ENCODE measurements at places on chromosomes 16 and 17.

GRCh38 chr17:6910987-6911603 is 79.6 kb upstream of the TEKT1 start:
- DNase-seq = peak; percentile 14

DNA sequence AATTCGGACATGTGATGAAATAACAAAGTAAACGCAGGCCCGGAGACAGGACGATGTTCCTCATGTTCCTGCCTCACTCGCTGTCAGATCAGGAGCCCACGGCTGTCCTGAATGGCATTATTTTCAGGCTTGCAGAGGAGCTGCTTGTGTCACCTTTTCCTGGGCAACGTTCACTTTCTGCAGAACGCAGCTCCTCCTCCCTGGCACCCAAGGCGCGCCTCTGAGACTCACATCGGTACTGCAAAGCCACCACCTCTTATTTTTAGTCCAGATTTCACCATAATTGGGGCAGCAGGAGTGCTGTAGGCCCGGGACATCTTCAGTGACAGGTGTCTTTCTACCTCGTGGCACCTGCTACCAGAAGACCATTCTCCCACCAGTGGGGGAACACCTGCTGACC is 8.0 kb upstream of the C16orf96 start:
- no peak for DNase-seq

DNA sequence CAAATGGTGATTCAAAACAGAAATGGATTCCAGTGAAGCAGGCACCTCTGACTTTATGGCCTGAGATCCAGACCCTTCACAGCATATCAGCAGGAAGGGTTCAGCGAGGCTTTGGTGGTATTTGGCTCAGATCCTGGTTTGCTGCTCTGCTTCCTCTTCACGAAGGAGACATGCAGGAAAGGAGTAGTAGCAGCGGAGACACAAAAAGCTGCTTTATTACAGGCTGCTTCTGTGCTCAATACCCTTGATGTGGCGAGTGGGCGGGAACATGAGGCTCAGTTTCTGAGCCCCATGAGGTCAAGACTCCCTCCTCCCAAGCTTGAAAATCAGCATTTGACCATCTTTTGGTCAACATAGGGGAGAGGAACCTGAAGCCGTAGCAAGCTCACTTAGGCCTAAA is 213.3 kb upstream of the AXIN2 start:
- no peak for DNase-seq

GRCh38 chr17:35432176-35433074 is at the start of gene SLFN12:
TSS of gene SLFN12 (minus strand) at chr17:35432500. CDS start at chr17:35423028, 9,472 bp downstream.
- DNase-seq = peak; percentile 98

- no peak for DNase-seq
These were observed 49.2 kb downstream of the KCNJ12 start for GRCh38 chr17:21425321-21425720.

DNA sequence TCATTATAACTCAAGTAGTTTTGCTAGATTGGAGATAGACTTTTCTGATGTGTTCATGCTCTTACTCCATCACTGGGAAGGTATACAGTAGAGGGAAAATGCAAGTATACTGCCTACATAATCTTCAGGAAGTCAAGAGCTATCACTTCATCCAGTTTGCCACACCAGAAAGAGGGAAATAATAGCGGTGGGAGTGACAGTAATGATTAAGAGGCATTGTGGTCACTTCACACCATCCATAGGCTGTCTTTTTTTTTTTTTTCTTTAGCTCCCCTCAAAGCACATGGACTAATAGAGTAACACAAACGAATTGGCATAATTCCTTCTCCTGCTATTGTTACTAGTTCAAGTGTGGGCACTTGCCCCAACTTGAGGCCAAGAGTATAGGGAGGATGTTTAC is 28.4 kb upstream of the HLF start:
- no peak for DNase-seq

GRCh38 chr16:11256661-11257130 is 692 bp upstream of the SOCS1 start:
- peak; percentile 36 for DNase-seq

- DNase-seq = peak; percentile 85
These were observed 2.1 kb downstream of the ACE start for GRCh38 chr17:63478814-63479494.

- DNase-seq = no peak
These were observed at the start of gene PRKCB for GRCh38 chr16:23835390-23836077. TSS of gene PRKCB (plus strand) at chr16:23835983.

- no peak for DNase-seq
These were observed 141.9 kb downstream of the BCAS3 start for GRCh38 chr17:60819447-60820130.

GRCh38 chr17:39996800-39997199 is 16.2 kb downstream of the PSMD3 start:
- DNase-seq = no peak

DNA sequence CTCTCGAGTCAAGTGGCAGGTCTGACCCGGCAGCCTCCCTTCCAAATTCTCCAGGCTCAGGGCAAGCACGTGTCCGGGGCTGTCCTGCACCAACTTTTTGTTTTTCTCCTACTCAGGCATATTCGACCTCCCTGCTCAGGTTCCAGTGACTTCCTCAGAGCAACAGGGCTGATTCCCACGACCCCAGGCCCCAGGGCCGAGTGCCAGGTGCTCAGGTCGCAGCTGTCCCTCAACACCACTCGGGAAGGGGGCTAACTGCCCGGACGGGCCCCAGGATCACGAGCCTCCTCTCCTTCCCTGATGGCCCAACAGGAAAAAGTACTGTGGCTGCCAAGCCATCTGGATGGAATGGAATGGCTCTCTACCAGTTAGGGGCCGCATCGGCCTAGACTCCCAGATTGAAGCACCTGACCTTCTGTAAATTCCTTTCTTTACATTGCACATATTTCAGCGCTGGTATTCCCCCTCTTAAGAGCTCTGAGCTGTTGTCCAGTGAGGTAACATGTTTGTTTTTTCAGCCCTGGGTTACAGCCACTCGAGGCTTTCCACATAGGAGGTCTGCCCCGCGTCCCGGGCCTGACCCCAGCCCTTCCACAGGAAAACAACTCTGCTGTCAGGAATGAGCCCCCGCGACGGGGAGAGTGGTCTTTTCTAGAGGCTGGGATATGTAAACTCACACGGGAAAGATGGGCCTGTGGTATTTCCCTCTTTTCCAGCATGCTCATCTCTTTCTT is 25.0 kb downstream of the NXN start:
- peak; percentile 91 for DNase-seq

GRCh38 chr17:20987511-20987910 is 55.3 kb downstream of the USP22 start:
- DNase-seq = no peak

- no peak for DNase-seq
These were observed 384.7 kb upstream of the EEF2KMT start for GRCh38 chr16:5482256-5482655.

- peak; percentile 46 for DNase-seq
These were observed 585.1 kb upstream of the CDH5 start for GRCh38 chr16:65781363-65781762.

- no peak for DNase-seq
These were observed 27.0 kb downstream of the CDIP1 start for GRCh38 chr16:4511441-4512082.

GRCh38 chr17:56913000-56913311 is 893 bp downstream of the TRIM25 start:
- DNase-seq = no peak

DNA sequence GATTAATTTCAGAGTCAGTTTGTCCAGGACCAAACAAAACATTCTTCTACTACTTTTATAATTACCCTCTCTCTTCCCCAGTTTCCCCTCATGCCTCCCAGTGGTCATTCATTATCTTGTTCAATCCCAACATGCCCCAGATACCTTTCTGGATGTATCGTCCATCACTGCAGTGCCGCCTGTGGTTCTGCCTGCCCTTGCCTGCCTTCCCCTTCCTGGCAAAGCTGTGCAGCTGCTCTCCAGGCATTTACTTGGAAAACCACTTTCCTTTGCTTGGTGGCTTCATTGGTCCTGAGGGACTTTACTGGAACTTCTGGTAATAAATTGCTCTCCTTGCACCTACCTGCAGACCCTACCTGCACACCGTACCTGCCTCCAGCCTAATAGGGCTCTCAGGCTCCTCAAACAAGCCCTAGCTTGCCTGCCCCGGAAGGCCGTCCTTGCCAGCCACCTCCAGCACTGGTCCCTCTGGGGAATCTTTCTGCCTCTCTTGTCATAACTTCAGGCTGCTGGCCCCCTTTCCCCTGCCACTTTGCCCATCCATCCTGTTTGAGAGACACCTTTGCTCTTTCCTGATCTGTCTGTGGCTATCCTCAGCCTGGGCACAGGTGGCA is 19.5 kb upstream of the MSI2 start:
- DNase-seq = no peak

DNA sequence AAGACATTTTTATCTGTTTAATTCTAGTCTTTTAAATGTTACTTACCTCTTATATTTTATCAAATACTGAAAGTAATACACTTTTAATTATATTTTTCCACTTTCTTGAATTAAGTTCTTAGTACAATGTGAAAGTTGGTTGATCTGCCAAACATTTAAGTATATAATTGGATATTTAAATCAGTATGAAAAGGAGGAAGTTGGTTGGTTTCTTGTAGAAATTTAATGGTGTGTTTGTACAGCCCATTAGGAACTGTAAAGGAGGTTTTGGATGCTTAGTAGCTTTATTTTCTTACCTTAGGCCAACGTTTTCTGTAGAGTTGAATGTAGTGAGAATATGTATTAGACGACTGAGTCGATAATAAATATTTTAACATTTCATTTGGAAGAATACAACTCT is 5.4 kb downstream of the NFATC3 start:
- DNase-seq = no peak

DNA sequence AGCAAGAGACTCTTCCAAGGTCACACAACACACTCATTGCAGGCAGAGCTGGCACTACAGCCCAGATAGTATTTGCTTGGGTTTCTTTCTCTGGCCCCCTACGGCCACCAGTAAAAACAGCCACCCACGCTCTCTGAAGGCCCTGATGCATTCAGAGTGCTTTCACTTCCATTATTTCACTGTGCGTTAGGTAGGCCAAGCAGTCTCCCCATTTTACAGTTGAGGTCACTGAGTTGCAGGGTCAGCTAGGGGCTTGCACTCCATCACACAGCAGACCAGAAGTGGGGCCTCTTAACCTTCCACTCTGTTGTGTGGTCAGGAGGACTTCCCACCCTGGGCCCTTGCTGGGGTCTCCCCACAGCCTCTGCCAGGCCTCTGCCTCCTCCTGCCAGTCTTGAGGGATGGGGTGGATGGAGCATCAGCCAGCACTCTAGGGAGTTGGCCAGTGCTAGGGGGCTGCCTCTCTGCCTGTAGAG is 2.5 kb downstream of the TBX21 start:
- no peak for DNase-seq

DNA sequence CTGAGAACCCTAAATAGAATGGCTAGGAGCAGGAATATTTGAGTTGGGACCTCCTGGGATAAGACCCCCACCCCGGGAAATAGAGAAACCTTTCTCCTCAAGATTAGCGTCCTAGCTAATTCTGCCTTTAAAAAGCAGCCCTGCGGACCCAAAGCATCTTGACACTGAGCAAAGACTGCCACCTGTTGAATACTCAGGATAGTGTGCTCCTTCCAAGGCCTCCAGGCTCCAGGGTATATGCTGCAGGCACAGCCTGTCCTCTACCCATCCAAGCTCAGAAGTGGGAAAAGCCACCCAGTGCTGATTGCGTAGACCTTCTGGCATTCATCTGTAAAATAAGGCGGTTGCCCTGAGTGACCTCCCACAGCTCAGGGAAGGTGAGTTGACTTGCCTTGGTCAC is 456.2 kb upstream of the DYNLRB2 start:
- peak; percentile 29 for DNase-seq

GRCh38 chr16:83899272-83899897 is 470 bp downstream of the MLYCD start:
- peak; percentile 63 for DNase-seq

DNA sequence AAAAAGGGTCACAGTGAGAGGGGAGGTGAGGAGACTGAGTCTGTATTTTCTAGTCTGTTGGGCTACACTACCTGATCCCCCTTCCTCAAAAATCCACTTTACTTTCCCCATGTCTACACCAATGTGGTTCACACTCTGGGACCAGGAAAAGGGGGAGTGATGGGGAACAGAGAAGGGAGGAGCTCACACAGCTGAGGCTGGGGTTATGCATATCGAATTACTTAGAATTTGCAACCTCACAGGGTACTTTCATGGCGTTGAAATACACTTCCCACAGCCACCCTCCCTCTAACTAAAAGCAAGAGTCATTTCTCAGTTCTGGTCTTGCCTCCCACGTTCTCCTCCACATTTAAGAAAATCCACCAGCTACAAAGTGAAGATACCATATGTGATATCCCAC is 14.1 kb downstream of the MAPT start:
- DNase-seq = no peak

- DNase-seq = no peak
These were observed 340 bp downstream of the SPEM2 start for GRCh38 chr17:7425756-7426155.

GRCh38 chr17:7839876-7840261 is 5.9 kb downstream of the KDM6B start:
- DNase-seq = peak; percentile 21

DNA sequence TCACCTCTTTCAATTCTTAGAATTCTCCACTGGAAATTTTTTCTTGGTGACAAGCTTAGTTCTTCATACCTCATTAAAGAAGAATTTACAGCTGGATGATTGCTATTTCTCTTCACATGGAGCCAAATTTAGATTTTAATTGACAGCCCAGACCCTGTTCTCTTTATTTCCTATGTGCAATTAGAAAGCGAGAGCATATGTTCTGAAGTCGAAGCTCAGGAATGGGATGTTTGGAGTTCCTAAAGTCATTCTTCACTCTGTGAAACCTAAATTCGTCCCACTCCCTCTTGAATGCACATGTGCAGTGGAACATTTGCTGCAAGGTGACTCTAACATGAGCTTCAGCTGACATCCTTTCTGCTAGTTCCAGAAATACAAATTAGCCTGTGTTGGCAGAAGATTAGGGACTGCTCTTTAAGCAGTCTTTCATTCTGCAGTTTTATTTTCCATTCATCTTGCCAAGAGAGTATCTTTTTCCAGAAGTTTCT is 129.3 kb upstream of the KCNJ16 start:
- DNase-seq = peak; percentile 55

GRCh38 chr16:49248227-49248626 is 33.4 kb downstream of the CBLN1 start:
- DNase-seq = no peak

DNA sequence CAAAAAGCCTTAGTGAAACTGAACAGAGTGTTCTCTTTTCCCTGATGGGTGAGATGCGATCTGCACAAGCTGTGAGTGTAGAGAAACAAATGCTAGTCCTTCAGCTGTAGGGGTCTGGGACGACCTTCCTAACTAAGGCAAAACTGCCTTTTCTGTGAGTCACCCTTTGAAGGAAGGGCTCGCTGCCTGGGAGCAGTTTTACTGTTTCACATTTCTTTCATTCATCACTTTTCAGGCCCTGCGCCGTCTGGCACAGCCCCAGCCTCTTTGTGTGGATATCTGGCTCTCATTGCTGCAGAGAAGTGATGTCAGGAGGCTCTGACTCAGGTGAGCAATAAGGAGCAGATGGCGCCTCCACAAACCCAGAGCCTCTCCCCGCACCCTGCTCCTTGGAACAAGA is 57.4 kb downstream of the HS3ST3A1 start:
- peak; percentile 99 for DNase-seq

Measured in astrocyte (in vitro differentiated cells and primary cell).